ENCODE measurements at places on chromosomes 16 and 17.

- DNase-seq, result no peak
These were observed 39.4 kb downstream of the DNAH2 start for GRCh38 chr17:7756968-7757367.

- no peak for DNase-seq
These were observed 20.8 kb upstream of the ZFHX3 start for GRCh38 chr16:73068541-73069401.

DNA sequence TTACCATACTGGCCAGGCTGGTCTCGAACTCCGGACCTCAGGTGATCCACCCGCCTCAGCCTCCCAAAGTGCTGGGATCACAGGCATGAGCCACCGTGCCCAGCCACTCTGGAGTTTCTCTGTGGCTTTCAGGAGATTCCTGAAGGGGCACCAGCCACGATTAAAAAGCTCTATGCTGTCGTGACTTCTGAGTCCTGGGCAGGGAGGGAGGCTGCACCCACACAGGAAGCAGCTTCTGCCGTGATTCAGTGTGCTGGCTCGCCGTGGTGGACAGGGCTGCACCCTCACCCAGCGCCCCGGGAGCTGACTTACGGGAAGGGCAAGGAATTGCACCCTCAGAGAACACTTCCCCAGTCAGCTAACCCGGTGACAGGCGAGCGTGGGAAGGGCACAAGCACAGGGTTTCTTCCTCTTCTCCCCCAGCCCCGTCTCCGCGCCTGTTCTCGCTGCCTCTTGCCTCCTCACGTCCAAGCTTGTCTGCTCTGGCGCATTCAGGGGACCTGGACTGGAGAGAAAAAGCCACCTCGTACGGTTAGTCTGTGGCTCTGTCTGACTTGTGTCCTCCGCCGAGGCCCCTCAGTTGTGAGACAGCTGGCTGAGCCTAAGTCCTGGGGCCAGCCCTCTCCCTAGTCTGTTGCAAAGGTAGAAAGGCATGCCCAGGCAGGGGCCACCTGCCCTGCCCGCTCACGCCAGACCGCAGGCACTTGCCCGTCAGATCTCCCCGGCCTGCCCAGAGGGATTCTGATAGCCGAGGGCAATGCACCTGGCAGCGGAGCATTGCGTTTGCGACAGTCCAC is 145.0 kb downstream of the SEC14L1 start:
- DNase-seq, result no peak

DNA sequence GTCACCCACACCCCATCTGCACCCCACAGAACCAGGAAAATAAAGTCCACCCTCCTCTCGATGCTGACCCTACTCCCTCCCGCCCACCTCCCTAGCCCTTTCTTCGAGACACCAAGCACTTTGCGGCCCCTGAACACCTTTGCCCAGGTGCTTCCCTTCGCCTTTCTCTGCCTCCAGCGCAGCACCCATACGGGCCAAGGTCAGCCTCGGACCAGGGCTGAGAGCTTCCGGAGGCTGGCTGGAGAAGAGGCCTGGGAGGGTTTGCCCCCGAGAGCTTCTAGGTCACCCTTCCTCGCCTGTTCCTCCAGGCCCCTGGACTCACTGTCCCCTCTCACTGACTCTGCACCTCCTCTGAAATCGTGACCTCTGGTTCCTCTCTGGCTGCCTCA is 2.7 kb upstream of the NHERF2 start:
- no peak for DNase-seq

DNA sequence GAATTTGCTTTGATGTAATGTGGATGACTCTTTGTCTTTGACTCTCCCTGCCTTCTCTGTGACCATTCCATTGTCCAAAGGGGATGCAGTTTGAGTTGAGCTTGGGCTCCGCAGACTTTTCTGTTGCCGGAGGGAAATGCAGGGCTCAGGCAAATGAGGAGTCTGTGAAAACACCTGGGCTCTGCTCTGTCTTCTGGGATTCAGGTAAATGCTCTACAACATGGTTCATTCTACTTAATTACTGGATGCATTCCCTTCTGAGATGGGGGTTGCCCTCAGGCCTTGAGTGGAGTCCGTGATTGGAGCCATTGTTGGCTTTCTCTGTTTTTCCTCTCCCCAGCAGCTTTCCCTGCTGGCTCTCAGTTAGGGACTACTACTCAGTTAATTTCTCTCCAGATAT is 26.4 kb upstream of the SPNS2 start:
- DNase-seq, result no peak

DNA sequence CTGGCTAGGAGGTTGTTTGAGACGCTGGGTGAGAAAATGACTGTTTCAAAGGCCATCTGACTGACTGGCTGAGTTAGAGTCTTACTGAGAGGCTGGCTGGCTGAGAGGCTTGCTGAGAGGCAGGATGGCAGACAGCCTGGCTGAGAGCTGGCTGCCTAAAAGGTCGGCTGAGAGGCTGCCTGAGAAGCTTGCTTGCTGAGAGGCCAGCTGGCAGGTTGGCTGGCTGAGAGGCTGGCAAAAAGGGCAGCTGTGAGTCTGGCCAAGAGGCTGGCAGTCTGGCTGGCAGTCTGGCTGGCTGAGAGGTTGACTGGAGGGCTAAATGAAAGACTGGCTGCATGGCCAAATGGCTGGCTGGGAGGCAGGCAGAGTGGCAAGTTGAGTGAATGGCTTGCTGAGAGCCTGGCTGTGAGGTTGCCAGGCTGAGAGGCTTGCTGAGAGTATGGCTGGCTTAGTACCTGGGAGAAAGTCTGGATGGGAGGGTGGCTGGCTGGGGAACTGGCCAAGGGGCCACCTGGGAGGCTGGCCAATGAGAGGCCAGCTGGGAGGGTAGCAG is 35.3 kb upstream of the ACSM2B start:
- no peak for DNase-seq

- DNase-seq, result no peak
These were observed 100.8 kb downstream of the ABCC12 start for GRCh38 chr16:48054881-48055601.

DNA sequence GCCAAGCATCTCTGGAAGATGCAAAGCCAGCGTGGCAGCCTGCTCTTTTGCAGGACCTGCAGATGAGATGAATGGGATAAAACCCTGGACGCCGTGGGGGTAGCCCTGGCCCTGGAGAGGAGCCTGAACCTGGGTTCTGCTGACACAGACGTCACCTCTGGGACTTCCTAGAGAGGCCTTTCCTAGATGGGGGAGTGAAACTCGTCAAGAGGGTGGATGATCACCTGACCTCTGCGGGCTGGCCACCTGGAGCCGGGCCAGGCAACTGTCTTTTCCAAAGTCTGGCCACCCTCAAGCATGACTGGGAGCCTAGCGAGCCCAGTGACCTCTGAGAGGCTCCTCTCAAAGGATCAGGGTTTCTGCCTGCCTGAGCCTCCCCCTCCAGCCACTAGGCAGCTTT is 529.0 kb downstream of the KCNJ18 start:
- no peak for DNase-seq

GRCh38 chr17:48024149-48025039 is 13.2 kb downstream of the COPZ2 start:
- peak; percentile 31 for DNase-seq

DNA sequence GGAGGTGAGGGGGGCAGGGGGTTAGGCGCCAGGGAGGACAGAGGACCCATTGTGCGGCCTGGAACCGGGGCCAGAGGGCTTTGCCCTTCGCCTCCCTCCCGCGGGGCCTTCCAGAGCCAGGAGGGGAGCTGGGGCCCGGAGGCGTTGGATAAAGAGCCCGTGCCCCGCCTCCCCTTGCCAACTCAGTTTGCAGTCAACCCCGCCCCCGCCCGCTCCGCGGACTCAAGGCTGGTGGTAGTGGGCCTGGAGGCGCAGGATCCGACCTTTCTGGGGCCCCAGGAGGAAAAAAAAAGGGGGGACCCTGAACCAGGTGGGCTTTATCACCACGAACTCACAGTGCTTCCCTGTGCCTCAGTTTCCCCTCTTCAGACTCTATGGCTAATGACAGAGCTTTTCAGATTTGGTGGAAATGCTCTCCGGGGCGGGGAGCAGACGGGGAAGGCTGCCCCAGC is 2.0 kb upstream of the SPHK1 start:
- DNase-seq, result no peak

DNA sequence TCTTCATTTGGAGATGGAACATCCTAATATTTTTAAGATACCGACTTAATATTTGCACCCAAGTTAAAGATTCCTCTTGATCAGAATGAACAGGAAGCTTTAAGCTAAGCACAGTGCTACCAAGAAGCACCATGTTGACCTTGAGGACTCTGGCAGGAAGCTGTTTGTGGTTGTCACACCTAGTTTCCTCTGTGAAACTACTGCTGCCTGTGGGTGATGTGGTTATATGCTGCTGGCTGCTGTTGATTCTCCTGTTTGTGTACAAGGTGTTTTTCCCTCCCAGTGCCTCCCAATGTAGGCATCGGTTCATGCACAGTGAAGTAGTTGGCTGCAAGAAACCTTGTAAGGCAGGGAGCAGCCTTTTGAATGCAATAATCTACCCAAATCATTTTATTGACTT is 23.4 kb downstream of the RBL2 start:
- DNase-seq, result peak; percentile 63

DNA sequence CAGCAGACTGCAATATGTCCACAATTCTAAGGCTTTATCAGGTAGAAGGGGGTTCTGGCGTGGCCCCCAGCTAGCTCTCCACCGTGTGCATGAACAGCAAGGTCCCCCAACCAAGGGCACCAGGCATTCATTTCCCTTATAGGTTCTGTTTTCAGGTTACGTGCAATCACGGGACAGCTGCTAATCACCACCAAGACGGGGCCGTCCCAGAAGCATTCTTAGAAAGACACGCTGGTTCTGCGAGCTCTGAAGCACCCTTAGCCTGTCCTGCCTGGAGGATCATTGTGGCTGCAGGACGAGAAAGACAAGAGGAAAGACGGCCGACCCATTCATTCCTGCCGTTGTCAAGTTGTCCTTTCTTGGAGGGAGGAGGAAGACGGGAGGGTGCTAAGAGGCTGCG is 302.9 kb downstream of the SOX9 start:
- DNase-seq, result no peak

- DNase-seq, result no peak
These were observed 48.3 kb downstream of the RNF213 start for GRCh38 chr17:80308692-80309517.

Measured in naive thymus-derived CD8-positive, alpha-beta T cell (primary cell).